Stimulated activated CD8-positive, alpha-beta memory T cell treated with anti-CD3 and anti-CD28 coated beads, Interleukin-4, amount 100 ng/mL, for 4 hours (primary cell): ENCODE measurements at places on chromosomes 12 and 14.
A peak's percentile ranks its signal among the peaks of the same experiment; 100 is the strongest.

GRCh38 chr14:53599221-53599945 is 357.2 kb downstream of the BMP4 start:
- no peak for DNase-seq

DNA sequence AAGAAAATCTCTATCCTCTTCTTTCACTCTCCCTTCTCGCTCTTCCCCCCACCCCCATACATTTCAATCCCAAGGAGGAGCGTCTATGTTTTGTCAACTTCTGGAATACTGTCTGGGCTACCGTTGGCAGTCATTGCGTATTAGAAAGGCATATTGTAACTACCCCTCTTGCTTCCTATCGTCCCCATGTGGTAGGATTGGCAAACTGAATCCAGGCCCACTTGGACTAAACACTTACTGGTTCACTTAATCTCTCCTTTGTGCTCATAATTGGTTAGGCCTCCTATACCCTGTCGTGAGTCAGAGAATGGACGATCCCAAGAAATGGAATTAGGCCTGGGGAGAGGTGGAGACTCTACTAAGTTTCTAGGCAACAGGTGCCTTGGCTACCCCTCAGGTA is 68.8 kb upstream of the SLC8A3 start:
- DNase-seq, result no peak

DNA sequence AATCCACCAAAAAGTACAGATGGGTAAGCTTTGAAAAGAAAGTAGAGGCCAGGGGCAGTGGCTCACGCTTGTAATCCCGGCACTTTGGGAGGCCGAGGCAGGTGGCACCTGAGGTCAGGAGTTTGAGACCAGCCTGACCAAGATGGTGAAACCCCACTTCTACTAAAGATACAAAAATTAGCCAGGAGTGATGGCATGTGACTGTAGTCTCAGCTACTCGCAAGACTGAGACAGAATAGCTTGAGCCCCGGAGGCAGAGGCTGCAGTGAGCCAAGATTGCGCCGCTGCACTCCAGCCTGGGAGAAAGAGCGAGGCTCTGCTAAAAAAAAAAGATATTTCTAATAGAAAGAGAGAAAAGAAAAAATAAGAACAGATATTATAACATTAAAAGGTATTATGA is 134.2 kb upstream of the SLCO1C1 start:
- no peak for DNase-seq

GRCh38 chr14:73825551-73826188 is 26.0 kb upstream of the PTGR2 start:
- DNase-seq, result peak; percentile 56

DNA sequence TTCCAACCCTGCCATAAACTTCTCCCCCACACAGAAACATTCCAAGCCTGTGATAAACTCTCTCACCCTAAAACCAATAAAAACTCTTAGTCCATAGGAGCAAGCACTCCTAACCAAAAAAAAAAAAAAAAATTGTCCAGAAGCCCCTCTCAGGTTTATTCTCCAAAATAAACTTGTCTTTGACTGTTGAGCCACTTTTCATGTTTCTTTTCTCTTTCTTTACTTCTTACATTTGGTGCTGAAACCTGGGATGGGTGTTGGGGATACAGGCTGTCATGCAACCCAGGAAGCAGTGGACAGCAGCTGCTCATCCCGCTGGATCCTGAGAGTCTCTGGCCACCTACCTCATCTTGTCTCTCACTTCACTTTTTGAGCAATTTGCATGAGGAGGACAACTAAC is 2.0 kb upstream of the ADAM20 start:
- DNase-seq, result no peak

- no peak for DNase-seq
Observed at GRCh38 chr12:109655578-109655977, 58.0 kb upstream of the FAM222A start.

GRCh38 chr12:2282318-2282717 is 229.5 kb downstream of the CACNA1C start:
- no peak for DNase-seq

- DNase-seq, result no peak
Observed at GRCh38 chr14:95048771-95049312, 108.5 kb downstream of the DICER1 start.

DNA sequence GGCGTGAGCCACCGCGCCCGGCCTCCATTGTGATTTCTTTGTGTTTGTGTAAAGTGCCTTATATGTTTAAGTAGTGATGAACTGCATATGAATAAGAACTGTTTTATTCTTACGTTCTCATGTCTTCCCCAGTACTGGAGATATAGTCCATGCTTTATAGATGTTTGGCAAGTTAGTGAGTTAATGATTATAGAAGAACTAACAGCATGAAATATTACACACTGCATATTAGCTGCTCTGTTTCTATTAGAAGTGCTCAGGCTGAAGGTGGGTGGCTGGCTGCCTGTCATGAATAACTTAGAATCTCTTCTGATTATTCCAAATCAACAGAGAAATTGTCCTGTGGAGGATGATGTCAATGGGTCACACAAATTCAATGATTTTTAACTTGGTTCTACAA is 709.4 kb downstream of the GALC start:
- no peak for DNase-seq

DNA sequence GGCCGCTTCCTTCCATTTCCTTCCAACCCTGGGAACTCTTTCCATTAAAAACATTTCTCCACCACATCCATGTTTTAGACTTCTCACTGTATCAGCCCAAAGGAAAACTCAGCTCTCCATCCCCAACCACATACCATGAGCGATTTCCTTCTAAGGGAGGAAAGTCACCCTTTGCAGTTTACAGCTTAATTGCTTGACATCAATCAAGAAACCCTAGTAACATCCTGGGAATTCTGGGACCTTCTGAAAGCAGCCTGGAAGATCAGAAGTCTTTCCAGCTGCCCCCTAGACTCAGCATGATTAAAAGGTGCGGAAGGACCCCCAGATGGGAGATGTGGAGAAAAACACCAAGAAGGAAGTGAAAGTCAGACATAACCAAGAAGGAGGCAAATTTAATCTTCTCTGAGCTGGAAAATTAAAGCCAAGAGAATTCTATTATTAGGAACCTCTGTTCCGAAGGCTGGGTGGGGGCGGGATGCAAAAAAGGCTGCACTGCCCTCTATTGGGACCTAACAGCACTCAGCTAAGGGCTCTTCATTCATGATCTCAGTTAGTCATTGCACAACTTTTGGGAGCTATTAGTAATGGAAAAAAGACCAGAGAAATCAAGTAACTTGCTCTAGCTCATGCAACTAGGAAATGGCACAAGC is 73.3 kb upstream of the PLXNC1 start:
- DNase-seq, result no peak

DNA sequence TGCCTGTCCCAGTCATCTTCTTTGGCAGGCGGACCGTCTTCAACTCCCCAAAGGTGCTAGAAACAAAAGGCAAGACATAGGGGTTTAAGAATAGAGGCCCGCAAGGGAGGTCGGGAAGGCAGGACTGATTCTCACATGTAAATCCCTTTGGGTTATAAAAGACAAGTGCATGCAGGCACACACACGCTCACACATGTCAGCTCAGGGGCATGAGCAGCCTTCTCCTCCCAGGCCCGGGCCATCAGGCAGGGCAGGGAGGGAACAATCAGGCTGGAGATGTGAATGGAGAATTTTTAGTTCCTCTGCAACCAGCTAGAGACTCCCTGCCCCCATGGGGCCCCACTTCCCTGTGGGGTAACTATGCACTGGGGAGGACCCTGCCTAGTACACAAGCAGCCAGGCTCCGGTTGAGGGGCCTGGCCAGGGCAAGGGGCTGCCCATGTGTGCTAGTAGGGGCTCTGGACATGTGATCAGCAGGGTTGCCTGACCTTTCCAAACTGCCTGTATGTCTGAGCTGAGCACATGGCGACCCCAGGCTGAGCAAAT is 107.2 kb downstream of the RBM19 start:
- no peak for DNase-seq

DNA sequence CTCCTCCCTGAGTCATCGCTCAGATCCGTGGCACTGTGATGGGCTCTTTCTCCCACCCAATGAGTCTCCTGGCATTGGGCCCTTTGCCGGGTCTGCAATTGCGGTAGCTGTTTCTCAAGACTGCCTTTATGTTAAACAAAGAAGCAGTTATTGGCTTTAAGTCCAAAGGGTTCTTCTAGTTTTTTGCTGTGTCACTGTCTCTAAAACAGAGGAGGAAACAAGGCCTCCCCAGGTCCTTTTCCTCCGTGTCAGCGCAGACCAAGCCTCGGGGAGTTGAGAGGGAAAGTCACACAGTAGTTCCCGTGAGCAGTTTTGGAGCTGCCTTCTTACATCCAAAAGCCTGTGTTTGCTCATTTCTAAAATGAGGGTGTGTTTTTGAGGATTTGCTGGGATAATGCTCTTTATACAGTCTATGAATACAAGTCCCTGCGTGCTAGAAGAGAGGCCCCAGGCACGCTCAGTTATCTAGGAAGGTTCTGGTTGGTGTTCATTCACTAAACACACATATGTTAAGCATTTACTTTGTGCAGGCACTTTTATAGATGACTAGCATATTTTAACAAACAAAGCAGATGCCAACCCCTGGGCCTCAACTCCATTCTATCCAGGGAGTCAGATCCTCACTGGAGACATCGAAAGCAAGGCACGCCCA is 126.0 kb upstream of the PZP start:
- no peak for DNase-seq

GRCh38 chr12:46110223-46110611 is 119.8 kb upstream of the SCAF11 start:
- DNase-seq, result no peak

DNA sequence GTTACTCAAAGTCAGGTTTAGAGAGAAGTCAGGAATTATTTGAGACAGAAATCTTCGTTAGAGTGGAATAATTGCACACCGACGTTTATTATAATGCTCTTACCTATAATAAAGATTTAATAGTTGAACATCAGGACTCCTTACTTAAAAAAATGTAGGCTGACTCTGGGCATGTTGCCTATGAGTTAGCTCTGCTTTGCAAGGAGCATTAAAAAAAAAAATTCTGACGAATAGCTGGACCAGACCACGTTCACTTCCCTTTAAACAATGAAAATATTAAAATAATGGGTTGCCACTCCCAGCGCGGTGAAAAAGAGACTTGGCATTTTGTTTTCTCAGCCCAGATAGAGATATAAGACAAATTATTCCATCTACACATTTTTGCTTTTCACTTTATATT is 574 bp upstream of the FANCM start:
- DNase-seq, result no peak

DNA sequence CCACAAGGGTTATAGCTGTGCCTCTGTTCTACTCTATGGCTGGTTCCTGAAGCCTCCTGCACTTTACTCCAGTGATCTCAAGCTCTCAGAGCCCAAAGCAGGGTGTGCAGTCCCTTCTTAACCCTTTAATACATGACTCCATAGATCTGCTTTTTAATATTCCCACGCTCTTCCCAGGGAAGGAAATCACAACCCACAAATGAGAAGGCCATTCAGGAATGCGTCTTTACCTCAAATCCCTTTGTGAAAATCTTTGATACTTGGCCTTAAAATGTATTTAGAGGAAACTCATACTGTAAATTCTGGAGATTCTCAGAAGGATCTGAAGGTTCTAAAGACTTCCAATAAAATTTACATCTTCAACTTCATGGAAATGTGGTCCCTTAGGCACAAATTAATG is 17.0 kb downstream of the NID2 start:
- DNase-seq, result no peak

DNA sequence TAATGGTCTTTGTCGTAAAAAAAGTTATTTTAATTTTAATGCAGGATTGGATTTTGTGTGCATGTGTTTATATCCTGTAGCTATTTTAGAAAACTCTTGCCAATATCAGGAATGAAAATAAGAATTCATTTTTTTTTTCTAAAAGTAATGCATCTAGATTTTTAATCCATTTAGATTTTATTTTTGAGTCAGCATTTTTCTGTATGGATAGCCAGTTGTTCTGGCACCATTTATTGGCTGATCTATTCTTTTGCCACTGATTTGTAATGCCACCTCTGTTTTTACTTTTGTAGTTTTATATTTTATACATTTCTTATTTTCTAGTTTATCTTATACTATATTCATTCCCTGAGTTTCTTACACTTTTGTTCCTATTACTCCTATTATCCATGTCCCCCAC is 343.0 kb downstream of the FOXG1 start:
- no peak for DNase-seq

DNA sequence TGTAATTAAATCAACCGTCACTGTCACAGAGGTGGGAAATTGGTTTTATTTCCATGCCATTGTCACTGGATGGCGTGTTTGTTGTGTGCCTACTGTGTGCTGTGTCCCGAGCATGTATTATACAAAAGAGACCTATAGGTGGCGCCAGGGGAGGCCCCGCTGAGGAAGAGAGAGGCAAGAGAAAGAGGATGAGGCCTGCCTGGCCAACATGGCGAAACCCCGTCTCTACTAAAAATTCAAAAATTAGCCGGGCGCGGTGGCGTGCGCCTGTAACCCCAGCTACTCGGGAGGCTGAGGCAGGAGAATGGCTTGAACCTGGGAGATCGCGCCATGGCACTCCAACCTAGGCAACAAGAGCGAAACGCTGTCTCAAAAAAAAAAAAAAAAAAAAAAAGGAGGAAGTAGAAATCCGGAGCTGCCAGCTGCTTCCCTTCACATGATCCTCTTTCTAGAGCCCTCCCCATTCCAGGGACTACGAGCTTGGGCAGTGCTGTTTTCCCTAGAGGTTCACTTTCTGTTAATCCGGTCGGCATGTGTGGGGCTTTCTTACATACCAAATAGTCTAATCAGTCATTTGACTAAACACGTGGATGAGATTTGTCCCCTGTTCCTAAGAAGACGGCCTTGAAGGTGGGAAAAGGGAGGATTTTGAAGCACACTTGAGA is 6.4 kb upstream of the CCDC175 start:
- no peak for DNase-seq

DNA sequence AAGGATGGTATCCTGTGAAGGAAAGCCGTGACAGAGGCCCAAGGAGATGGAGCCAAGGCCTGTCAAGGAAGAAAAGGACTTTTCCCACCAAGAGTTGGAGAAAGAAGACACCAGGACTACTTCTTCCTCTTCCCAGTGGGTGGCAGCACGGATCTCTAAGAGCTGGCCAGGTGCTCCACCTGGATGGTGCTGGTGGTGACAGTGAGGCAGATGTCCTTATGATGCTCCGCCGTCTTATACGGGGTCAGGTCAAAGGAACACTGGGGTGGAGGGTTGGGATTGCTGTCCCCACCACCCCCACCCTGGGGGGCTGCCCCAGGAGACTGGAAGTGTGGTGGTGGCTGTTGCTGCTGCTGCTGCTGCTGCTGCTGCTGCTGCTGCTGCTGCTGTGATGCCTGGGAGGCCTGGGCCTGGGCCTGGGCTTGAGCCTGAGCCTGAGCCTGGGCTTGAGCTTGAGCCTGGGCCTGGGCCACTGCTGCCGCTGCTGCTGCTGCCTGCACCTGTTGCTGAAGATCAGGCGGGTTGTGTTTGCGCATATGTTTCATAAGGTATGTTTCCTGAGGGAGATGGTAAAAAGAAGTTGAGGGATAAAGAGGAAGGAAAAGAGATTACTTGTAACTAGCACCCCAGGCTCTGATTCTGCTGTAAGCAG is 4.8 kb upstream of the ING4 start:
- DNase-seq, result no peak
